ENCODE measurements at places on chromosomes 7 and 10.

DNA sequence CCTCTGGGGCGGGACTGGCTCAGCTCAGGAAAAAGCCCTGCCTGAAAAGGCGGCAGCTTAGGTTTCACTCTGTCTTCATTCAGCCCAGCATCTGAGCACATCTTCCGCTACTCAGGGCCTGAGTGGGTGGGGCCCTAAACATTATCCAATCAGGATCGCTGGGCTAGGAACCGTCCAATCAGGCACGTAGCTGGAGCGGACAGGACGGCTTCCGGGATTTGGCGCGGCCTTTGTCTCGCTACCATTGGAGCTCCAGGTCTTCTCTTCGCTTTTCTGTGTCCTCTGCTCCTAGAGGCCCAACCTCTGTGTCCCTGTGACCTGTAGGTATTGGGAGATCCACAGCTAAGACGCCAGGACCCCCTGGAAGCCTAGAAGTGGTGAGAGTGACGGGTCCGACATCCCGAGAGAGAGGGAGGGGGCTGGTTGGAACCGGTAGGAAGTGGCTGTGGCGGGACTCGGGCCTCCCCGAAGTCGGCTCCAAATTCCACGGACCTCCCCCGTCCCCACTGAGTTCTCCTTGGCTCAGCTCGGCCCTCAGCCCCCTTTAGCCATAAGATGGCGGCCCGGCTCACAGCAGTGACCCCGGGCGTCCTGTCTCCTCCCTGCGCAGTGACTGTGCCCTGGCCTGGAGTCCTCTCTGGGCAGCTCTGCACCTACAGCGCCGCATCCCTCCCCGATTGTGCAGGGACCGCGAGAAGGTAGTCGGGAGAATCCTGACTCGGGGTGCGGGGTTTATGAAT is 99.1 kb downstream of the ZNF680 start:
- no peak for DNase-seq

DNA sequence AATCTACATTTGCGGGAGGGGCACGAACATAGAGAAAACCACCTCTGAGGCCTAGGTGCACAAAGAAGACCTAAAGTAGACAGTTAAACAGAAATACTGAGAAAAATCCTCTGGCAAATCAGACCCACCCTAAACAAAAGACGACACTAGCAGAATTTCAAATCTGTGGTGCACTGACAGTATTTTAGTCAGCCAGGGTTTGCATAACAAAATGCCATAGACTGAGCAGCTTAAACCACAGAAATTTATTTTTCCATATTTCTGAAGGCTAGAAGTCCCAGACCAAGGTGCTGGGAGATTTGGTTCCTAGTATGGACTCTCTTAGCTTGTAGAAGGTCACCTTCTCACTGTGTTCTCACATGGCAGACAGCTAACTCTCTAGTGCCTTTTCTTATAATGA is 26.3 kb downstream of the IPMK start:
- no peak for DNase-seq

GRCh38 chr7:129169171-129169671 is 19.2 kb upstream of the SMO start:
- peak; percentile 44 for DNase-seq

GRCh38 chr7:74684921-74685320 is 27.4 kb downstream of the GTF2I start:
- DNase-seq = no peak

GRCh38 chr10:86403183-86403797 is 36.7 kb upstream of the GRID1 start:
- no peak for DNase-seq

GRCh38 chr7:2520761-2521290 is 1.3 kb downstream of the LFNG start:
- DNase-seq = no peak

- DNase-seq = no peak
Observed at GRCh38 chr7:100010901-100011300, 4.5 kb upstream of the ZKSCAN1 start.

GRCh38 chr7:142606081-142606480 is 143.2 kb upstream of the PRSS1 start:
- no peak for DNase-seq

DNA sequence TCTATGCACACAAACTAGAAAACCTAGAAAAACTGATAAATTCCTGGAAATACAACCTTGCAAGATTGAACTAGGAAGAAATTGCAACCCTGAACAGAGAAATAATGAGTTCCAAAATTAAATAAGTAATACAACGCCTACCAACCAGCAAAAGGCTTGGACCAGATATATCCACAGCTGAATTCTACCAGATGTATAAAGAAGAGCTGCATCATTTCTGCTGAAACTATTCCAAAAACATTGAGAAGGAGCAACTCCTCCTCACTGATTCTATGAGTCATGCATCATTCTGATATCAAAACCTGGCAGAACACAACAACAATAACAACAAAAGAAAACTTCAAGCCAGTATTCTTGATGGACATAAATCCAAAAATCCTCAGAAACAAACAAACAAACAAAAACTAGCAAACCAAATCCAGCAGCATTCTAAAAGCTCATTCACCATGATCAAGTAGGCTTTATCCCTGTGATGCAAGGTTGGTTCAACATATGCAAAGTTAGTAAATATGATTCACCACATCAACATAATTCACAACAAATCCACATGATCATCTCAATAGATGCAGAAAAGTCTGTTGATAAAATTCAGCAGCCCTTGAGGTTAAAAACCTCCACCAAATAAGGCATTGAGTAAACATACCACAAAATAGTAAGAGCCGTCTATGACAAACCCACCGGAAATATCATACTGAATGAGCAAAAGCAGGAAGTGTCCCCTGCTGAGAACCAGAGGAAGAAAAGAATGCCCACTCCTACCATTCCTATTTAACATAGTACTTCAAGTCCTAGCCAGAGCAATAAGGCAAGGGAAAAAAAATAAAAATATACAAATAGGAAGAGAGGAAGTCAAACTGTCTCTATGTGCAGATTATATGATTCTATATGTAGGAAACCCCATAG is 98.2 kb downstream of the PCDH15 start:
- DNase-seq = no peak

DNA sequence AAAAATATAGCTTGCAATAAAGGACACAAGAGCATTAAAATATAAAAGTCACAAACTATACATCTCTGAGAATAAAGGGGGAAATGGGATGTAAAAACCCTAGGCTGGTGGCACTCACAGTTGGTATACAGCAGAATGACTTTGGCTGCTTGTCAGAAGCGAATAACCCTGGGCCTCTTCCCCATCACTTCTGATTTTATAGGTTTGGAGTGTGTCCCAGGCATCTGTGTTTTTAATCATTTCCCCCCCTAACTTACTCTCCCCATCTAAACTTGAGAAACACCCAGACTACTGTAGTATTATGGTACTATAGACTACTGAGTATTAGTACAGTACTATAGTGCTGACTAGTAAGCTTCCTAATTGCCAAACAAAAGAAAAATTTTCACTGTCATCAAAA is 1.8 kb upstream of the RPA3 start:
- DNase-seq = no peak

GRCh38 chr7:143892527-143893300 is 9.3 kb downstream of the TCAF1 start:
- no peak for DNase-seq

- peak; percentile 14 for DNase-seq
Observed at GRCh38 chr7:116525298-116525912, 569 bp downstream of the CAV1 start.

- no peak for DNase-seq
Observed at GRCh38 chr7:28222636-28223035, 42.0 kb upstream of the JAZF1 start.

- DNase-seq = no peak
Observed at GRCh38 chr10:87053111-87053510, 33.0 kb downstream of the FAM25A start.

DNA sequence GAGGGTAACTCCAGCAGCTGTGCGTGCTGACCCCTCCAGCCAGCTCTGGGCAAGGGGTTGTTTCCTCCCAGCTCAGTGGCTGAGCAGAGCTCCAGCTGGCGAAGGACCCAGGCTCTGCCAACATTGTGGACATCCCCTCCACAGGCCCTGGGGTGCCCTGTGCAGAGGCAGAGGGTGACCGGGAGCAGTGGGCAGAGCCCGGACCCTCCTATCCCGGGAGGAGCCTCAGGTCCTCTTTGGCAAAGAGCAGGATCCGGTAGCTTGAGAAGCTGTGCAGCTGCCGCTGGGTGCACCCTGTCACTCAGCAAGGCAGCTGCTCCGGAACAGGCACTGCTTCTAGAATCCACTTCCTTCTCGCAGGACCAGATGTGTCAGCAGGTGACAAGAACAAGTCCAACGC is 175.9 kb downstream of the EBF3 start:
- DNase-seq = no peak

- DNase-seq = no peak
Observed at GRCh38 chr10:60798031-60798430, 19.8 kb downstream of the CDK1 start.

DNA sequence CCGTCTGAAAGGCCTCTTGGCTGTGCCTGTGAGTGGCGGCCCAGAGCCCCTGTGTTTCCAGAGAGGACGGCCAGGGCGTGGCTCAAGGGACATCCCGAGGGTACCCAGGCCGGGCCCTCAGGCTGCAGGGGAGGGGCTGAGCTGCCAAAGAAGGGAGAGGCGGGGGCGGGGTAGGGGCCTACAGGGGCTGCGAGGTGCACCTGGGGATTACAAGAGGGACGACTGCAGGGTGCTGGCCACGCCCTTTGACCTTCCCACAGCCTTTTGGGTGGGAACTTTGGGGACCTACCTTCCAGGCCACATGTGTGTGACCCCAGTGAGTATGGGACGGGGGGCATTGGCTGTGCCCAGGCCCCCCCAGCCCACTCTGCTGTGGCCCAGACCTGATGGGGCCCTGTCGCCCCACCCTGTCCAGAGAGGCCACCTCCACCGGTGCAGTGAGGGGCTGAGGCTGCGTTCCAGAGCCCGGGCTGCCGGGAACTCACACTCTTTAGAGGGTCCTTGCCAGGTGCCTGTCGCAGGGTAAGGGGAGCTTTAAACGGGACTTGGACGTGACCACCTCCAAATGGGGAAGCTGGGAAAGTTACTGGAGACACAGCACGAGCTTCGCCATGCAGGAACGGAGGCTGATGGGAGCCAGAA is 19.0 kb upstream of the NKX6-2 start:
- DNase-seq = no peak

GRCh38 chr10:34967335-34967880 is 122.7 kb downstream of the CUL2 start:
- no peak for DNase-seq

GRCh38 chr7:137091396-137091795 is 222.9 kb downstream of the CHRM2 start:
- no peak for DNase-seq

DNA sequence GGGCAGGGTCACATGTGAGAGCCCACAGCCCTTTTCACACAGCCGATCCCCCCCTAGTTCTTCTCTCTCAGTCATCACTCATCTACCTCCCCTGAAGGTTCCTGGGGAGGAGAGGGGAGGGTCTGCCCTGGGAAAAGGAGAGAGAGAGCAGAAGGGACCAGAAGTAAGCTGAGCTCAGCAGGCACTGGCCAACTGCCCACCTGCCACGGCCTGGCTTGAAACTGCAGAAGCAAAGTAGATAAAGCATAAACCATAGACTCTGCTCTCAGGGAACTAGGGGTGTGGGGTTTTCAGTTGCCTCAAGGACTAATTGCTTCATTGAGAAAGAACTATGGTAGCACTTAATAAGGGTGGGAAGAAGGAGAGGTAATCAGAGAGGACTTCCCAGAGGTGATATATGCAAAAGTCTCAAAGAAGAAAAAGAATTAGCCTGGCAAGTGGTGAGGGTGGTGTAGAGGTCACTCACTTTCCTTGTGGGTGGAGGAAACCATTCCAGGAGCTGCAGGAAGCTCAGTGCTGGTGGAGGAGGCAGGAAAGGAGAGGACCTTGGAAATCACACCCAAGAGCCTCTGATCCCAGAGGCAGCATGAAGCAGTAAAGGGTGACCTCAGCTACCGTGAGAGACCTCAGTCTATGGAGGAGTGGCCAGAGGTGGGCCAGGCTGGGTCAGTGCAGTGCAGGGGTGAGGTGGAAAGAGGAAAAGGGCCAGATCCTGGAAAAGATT is 17.2 kb downstream of the PILRA start:
- DNase-seq = no peak

GRCh38 chr7:125878988-125879387 is 949.4 kb upstream of the POT1 start:
- no peak for DNase-seq

DNA sequence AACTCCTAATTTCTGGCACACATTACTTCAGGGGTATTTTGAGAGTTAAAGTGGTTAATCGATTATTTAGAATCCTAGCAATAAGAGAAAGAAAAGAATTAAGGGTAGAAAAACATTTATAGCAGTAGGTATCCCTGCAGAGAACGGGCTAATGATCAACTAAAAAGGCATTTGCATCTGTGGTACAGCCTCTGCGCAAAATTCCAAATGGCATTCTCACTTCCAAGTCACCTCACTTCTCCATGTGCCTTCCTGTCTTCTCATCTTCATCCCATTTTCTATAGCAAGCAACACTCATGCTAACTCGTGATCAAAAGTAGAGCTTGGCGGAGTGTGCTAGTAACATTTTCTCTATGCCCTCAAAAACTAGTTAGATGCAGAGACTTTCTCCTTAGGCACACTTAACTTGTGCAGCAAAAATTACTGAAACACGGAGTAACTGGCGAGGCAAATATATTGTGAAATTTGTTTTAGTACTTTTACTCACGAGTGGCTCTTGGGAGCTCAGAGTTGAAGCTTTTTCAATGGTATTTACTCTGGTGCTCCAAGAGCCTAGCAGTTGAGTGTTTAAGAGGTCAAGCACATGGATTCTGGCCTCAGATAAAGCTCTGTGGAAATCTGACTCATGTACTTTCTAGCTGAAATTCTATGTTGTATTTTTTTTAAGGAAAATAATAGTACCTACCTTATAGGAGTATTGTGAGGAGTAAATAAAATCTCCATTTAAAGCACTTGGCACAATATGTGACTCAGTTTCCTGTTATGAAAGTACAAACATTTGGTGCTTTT is 65.1 kb downstream of the MET start:
- no peak for DNase-seq

- DNase-seq = no peak
Observed at GRCh38 chr10:132571650-132572544, 34.3 kb downstream of the INPP5A start.

- DNase-seq = no peak
Observed at GRCh38 chr7:25926891-25927625, 224.9 kb upstream of the NFE2L3 start.

DNA sequence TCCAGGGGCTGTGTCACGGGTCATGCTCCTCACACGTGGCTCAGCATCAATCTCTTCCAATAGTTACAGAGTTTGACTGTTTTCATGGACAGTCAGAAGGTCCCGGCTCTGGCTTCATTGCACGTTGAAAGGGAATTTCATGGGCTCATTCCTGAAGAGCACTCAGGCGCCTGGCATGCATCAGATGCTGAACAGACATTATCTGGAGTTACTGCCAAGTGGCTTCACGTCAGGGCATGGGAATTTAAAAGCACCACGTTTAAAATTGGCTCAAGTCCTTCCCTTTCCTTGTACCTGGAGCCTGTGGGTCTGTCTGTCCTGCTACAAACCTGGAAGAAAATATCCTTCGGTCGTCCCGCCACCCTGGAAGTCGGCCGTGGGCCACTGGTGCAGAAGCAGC is 50.4 kb downstream of the CFAP46 start:
- DNase-seq = no peak

Measured in progenitor cell of endocrine pancreas (in vitro differentiated cells).